ENCODE measurements at places on chromosomes 4 and X.

- no peak for DNase-seq
Measured at GRCh38 chr4:138538743-138539142, 296.6 kb upstream of the SLC7A11 start.

DNA sequence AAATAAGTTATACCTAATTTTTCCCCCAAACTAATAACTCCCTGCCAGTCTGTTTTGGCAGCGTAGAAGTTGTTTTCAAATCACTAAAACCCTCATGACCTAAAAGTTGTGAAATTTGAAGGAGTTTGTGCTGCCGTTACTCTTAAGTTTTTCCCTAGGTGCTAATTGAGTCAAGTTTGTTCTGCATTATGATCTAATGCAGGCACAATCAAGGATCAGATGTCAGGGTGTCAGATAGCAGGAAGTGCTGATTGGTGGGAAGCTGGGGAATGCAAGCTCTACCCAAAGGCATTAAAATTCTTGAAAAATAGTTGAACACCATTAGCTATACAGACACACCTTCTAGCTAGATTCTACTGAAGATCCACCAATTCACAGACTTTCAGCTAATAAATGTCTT is 51.9 kb downstream of the ARX start:
- no peak for DNase-seq

- no peak for DNase-seq
Measured at GRCh38 chr4:141851246-141851891, 215.0 kb downstream of the IL15 start.

GRCh38 chr4:2284934-2285612 is 23.2 kb upstream of the MXD4 start:
- DNase-seq: no peak

- DNase-seq: no peak
Measured at GRCh38 chr4:17165286-17165685, 266.8 kb upstream of the LDB2 start.

DNA sequence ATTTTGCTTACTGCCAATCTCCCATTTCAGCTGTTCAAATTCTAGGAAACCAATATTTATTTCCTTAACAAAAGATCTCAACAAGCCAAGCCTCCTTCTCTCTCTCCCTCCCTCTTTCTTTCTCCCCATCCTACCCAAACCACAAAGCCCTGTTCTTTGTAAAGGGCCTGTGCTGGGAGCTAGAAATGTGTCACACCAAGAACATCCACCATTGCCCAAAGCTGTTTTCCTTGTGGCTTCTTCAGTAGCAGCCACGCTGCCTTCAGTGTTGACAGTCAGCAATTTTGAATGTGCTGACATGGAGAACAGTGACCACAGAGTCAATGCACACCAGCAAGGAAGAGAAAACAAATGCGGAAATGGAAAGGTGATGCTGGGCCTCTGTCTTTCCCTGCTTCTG is 203.0 kb downstream of the MAML3 start:
- no peak for DNase-seq

GRCh38 chrX:17433965-17434364 is 59.0 kb downstream of the NHS start:
- no peak for DNase-seq

DNA sequence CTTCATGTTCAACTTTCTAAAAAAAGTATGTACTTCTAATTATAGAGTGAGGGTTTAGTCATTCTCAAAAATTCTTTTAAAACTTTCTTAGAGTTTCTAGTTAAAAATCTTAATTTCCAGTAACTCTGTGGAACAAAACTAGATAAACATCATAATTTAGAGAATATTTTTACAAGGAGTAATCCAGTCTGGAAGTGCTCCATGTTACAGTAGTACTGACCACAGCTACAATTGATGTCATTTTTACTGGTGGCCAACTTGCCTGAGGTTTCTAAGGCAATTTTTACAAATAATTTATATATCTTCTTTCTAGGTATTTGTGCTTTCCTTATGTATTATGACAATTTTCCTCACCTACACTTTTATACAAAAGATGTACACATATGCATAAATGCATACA is 490.4 kb downstream of the CENPC start:
- DNase-seq: no peak

DNA sequence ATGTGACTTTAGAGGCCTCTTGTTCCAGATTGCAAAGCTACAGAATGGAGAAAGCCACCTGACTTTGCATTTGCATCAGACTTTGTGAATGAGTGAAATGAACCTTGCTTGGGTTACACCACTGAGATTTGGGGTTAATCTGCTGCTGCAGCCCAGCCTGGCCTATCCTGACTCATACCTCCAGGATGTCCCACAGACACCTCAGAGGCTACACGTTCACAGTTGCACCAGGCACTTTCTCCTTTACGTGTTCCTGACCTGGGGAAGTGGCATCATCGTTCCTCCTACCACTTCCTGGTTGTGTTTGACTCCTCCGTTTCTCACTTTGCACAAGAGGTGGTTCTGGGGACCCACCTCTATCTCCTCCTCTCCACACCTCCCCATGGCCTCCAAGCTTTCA is 9.2 kb upstream of the SORCS2 start:
- DNase-seq: no peak
